ENCODE measurements at places on chromosomes 16 and 17.
A peak's percentile ranks its signal among the peaks of the same experiment; 100 is the strongest.

- DNase-seq: no peak
Observed at GRCh38 chr17:67576471-67577115, 141.1 kb upstream of the NOL11 start.

GRCh38 chr16:48231727-48232492 lies 12.2 kb upstream of the LONP2 start:
- no peak for DNase-seq

DNA sequence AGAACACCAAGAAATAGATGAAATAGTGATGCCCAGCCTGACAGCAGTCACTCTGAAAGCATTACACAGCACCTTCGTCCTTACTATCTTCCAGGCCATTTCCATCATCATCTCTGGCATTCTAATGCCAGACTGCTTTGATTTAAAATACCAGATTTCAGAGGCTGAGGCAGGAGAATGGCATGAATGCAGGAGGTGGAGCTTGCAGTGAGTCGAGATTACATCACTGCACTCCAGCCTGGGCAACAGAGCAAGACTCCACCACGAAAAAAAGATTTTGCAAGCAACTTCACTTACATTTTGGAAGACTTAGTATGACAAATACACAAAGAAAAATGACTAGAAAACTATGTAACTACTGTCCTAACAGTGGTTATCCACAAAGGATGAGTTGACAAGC lies 244.0 kb downstream of the CPPED1 start:
- no peak for DNase-seq

- no peak for DNase-seq
Observed at GRCh38 chr16:10728003-10728887, 15.4 kb upstream of the NUBP1 start.

- DNase-seq: no peak
Observed at GRCh38 chr17:78769196-78769773, 12.8 kb downstream of the CYTH1 start.

DNA sequence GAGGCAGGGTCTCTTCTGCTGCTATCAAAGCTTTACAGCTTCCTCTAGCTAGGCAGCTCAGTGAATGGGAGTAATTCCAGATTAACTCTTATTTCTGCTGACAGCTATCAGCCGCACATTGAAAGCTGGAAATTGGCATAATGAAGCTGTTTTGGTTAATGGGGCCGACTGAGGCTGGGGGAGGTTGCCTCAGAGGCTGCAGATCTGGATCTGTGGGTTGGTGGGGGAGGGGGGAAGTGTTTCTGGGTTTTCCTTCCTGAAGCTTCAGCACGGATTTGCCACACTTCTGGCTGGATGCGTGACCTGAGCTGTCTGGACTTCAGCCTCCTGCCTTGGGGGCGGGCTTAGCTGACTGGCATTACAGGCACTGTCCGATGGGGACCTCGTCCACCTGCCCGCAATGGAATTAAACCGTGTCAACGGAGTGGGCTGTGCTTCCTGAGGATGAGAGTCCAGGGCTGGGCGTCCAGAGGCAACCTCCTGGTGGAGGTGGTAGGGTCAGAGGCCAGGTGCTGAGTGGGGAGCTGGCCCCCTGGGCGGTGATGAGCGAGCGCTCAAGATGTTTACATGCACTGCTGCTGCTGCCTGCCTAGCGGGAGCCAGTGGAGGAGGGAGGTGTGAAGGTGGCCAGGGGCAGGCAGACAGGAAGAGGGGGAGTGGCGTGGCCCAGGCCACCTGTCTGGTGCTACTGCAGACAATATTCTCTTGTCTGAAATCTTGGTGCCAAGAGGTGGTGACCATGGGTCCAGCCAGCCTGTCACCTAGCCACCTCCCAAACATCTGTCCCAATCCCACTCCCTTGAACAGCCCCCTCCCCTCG lies 6.7 kb upstream of the ABCC3 start:
- DNase-seq: no peak

GRCh38 chr16:28261942-28262341 lies 30.4 kb upstream of the SBK1 start:
- peak; percentile 81 for DNase-seq

All from left ventricle myocardium superior (tissue), 1 donor.